HepG2 (cell line): ENCODE measurements at places on chromosomes 12 and 14.

DNA sequence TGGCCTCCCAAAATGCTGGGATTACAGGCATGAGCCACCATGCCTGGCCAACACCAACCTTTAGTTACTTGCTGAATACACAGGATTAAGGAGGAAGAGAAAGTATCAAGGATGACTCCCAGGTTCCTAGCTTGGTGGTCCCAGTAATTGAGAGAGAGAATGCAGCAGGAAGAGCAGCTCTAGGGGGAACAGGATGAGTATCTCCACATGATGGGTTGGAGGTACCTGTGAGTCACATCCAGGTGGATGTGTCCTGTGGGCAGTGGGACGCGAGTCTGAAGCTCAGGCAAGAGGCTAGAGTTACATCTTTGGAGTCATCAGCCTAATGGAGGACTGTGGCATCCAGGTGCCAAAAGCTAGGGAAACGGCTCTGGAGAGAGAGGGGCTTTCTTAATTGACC, 47.1 kb downstream of the MDM2 start:
- no peak for DNase-seq
- peaks cover 15% of the 10 kb centered on the region for H3K4me1 ChIP-seq
- H3K4me3 ChIP-seq, result no peak overlapping the region
- H3K27me3 ChIP-seq, result no peaks in the 10 kb centered on the region
- no peak overlapping the region for H3K27ac ChIP-seq

DNA sequence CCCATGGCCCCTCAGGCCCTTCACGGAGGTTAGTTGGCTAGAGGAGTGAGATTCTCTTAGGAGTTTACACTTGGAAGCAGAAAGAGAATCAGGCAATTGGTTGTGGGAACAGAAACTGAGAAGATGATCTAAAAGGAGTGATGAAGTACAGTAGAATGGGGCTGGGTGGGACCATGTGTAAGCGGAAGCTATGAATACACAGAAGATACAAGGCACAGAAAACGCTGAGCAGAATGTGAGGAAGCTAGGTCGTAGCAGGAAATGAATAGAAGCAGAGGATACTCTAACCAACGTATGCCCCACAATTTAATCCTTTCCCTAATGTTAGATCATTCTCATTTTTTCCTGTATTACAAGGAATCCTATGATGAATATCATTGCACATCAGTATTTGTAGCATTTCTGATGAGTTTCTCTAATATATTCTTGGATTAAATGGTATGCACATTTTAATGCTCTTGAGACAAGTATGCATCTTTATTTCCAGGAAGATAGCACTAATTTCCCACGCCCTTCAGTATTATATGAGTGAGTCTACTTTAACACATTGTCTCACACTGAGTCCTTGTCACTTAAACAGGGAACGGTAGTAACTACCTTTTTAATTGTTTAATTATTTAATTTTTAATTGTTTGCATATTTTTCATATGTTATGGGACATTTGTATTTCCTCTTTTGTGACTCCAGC, 273.2 kb downstream of the APAF1 start:
- peaks cover 1% of the 10 kb centered on the region; the same call in 1 of the 2 replicates for H3K27me3 ChIP-seq
- H3K27ac ChIP-seq, result no peak overlapping the region
- DNase-seq, result no peak

DNA sequence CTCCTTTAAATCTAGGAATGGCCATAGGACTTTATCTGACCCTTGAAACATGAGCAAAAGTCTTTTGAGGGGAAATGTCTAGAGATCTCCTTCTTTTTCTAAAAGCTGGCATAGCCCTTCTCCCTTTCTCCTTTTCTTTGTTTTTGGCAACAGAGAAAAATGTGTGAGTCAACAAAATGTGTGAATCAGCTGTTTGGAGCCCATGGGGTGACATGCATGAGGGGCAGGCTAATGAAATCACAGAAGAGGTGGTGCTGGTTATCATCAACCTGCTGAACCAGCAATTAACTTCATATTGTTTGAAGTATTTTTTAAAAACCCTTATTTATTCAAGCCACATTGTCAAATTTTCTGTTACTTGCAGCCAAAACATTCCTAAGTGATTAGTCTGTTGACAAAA, 132.3 kb downstream of the CCDC59 start:
- no peaks in the 10 kb centered on the region for H3K4me1 ChIP-seq
- H3K36me3 ChIP-seq, result no peaks in the 10 kb centered on the region
- no peak for DNase-seq
- H3K4me3 ChIP-seq, result no peak overlapping the region

DNA sequence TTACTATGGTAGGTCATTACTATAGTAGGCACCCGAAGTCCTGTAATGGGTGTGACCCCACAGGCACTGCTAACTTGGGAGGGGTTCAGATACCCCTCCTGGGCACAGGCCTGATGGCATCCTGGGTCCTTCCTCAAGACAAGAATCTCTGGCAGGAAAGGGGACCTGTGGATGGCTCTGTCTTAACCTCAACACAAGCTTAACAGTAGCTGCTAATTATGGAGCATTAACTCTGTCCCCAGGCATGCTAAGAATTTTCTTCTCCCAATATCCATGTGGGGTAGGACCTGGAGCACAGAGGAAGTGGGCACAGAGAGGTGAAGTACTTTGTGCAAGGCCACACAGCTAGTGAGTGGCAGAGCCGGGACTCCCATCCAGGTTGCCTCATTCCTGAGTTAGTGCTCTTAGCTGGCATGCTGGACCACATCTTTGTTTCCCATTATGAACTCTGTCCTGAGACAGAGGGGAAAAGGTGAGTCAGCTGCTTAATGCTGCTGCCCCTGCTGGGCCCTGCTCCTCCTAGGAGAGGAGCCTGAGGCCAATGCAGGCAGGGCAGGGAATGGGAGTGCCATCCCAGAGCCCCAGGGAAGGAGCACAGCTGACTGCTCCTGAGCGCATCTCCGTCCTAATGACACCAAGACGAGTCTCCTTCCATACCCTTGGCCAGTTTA, 32.1 kb downstream of the GALNT16 start:
- H3K4me3 ChIP-seq, result no peak overlapping the region
- H3K4me1 ChIP-seq, result peaks cover 20% of the 10 kb centered on the region
- DNase-seq, result no peak
- H3K36me3 ChIP-seq, result no peaks in the 10 kb centered on the region
- H3K27me3 ChIP-seq, result 0 out of 2 replicates have a peak, but pooled peaks cover 2% of the 10 kb centered on the region
- H3K27ac ChIP-seq, result no peak overlapping the region

- DNase-seq, result no peak
- no peaks in the 10 kb centered on the region for H3K27me3 ChIP-seq
- H3K4me1 ChIP-seq, result no peaks in the 10 kb centered on the region
- no peak overlapping the region for H3K27ac ChIP-seq
- H3K4me3 ChIP-seq, result no peak overlapping the region
Measured at GRCh38 chr14:33551963-33552362, 398.9 kb downstream of the EGLN3 start.

DNA sequence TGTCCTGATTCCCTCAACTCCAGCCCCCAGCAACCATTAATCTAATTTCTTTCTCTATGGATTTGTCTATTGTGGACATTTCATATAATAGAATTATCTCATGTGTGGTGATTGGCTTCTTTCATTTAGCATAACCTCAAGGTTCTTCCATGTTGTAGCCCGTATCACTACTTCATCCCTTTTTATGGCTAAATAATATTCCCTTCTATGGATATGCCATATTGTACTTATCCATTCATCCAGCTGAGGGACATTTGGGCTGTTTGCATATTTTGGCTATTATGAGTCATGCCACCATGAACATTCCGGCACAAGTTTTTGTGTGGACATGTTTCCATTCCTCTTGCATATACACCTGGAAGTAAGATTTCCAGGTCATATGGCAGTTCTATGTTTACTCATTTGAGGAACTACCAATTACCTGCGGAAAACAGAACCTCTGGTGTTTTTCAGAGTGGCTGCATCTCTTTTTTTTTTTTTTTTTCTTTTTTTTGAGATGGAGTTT, 108.7 kb upstream of the MAP1LC3B2 start:
- no peak for DNase-seq
- no peak overlapping the region for H3K27ac ChIP-seq
- H3K4me3 ChIP-seq, result no peak overlapping the region
- peaks cover 10% of the 10 kb centered on the region; the same call in 1 of the 2 replicates for H3K4me1 ChIP-seq
- no peaks in the 10 kb centered on the region for H3K36me3 ChIP-seq

DNA sequence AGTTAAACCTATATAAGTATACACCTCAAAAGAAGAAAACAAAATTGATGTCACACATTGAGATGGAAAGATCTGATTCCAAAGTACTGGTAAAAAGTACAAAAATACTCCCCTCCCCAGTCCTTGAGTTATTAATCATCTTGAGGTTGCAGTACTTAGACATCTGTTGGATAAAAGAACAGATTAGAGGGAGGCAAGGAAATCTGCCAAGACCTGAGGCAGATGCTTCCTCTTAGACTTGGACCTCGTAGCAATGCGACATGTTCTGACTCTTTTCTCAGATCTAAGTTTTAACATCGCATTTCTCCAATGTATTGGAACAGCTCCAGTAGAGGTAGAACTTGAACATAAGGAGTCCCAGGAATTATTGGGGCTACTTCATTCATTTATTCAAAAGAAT, 187.9 kb upstream of the GRIN2B start:
- H3K27ac ChIP-seq, result no peak overlapping the region
- no peak for DNase-seq
- no peaks in the 10 kb centered on the region for H3K4me1 ChIP-seq

DNA sequence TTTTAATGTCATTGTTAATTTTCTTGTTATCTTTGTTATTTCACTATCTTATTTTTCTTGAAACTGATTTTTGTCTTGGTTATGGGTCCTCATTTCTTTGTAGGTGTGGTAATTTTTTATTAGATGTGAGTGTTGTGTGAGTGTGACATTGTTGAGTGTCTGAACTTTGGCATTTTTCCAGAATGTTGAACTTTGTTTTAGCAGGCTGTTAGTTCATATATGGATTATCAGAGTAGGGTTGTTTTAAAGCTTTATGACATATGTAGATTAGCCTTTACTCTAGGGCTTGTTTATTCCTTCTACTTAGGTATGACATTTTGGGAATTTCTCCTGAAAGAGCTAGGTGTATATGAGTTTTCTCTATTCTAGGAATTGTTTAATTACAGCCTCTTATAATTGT, 103.9 kb downstream of the ARID2 start:
- H3K36me3 ChIP-seq, result peaks cover 6% of the 10 kb centered on the region
- peak; percentile 12 for DNase-seq
- H3K27me3 ChIP-seq, result no peaks in the 10 kb centered on the region
- H3K4me3 ChIP-seq, result no peak overlapping the region

DNA sequence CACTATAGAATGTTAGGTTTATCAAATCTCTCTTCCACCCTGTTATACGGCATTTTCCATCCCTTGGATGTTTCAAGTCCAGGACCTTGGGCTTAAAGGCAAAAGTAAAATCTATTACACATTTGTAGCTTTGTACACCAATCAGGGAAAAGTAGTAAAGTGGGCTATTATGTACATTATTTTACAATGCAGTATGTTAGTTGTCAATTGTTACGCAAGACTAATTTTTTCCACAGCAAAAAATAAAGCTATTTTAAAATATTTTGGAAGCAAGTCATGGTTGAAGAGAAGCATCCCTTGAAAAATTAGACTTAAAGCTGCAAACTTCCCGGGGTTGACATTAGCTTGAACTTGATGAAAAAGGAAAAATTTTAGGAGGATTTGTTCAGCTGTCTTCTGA, 476.2 kb downstream of the DIO2 start:
- H3K27ac ChIP-seq, result no peak overlapping the region
- no peaks in the 10 kb centered on the region for H3K36me3 ChIP-seq
- H3K4me1 ChIP-seq, result no peaks in the 10 kb centered on the region

- H3K4me1 ChIP-seq, result 0 out of 2 replicates have a peak, but pooled peaks cover 5% of the 10 kb centered on the region
- no peak overlapping the region for H3K4me3 ChIP-seq
- H3K36me3 ChIP-seq, result no peaks in the 10 kb centered on the region
- H3K27me3 ChIP-seq, result no peaks in the 10 kb centered on the region
- H3K27ac ChIP-seq, result no peak overlapping the region
Measured at GRCh38 chr14:56648508-56649301, 69.1 kb downstream of the TMEM260 start.

GRCh38 chr12:23831739-23832138, 117.7 kb downstream of the SOX5 start:
- no peaks in the 10 kb centered on the region for H3K27me3 ChIP-seq
- no peak for DNase-seq
- peaks cover 26% of the 10 kb centered on the region for H3K4me1 ChIP-seq
- H3K4me3 ChIP-seq, result no peak overlapping the region
- peaks cover 36% of the 10 kb centered on the region; the same call in 2 of the 3 replicates for H3K36me3 ChIP-seq

DNA sequence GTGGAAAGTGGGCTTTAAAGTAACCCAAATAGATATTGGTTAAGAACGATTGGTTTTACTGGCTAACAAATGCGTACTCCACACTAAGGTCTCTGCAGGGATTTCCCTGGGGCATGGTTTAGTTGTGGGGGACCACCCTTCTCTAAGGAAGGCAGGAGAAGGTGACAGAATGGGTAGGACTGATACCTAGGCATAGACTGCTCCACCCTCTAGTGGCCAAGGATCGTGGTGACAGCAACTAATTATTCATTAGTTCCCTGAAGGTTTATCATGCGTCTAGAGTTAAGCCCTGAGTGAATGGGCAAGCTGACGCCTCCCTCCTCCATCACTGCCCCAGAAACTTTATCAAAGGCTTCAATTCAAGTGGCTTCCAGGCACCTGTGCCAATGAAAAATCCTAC, 9.1 kb downstream of the FAM181A start:
- H3K27ac ChIP-seq, result no peak overlapping the region
- DNase-seq, result no peak
- H3K36me3 ChIP-seq, result no peaks in the 10 kb centered on the region

DNA sequence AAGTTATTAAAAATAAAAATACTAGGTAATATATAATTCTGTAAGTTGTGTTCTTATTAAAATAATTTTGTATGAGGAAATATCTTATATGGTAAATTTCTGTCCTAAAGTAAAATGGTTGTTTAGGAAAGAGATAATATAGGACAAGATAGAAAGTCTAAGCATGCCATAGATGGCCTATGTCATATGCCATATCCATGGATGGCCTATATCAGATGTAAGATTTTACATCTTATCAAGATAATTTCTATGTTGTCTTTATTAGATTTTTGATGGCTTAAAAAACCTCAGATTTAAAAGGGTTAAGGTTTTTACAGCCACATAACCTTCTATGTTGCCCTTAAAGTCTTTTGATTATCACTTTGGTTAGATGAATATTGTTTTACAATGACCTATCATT, 52.6 kb downstream of the CATSPERB start:
- H3K27ac ChIP-seq, result no peak overlapping the region
- H3K4me3 ChIP-seq, result no peak overlapping the region
- no peaks in the 10 kb centered on the region for H3K36me3 ChIP-seq
- no peaks in the 10 kb centered on the region for H3K4me1 ChIP-seq
- no peaks in the 10 kb centered on the region; the same call in 1 of the 2 replicates for H3K27me3 ChIP-seq
- DNase-seq, result no peak

DNA sequence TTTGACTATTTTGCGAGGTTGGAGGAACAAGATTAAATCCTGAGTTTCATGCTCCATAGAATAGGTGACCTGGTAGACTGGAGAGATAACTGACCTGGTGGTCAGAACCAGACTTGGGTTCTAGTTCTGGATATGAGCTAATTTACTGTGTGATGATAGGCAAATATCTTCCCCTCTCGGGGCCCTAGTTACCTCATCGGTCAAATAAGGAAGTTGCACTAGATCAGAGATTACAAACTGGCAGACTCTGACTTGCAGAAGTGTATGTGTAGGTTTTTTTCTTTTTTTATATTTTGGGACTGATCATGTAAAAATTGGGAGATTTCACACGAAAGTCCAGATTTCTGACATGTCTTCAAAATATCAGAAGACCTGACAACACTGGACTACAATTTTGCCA, 37.0 kb downstream of the RPH3A start:
- DNase-seq, result no peak
- no peaks in the 10 kb centered on the region for H3K36me3 ChIP-seq
- H3K4me1 ChIP-seq, result 0 out of 2 replicates have a peak, but pooled peaks cover 8% of the 10 kb centered on the region
- H3K27me3 ChIP-seq, result no peaks in the 10 kb centered on the region; the same call in 2 of the 3 replicates
- H3K4me3 ChIP-seq, result no peak overlapping the region

GRCh38 chr14:24699052-24699451, 65.1 kb upstream of the GZMB start:
- no peaks in the 10 kb centered on the region for H3K4me1 ChIP-seq
- no peak overlapping the region for H3K4me3 ChIP-seq
- H3K27me3 ChIP-seq, result peaks cover 6% of the 10 kb centered on the region; the same call in 2 of the 3 replicates
- DNase-seq, result no peak
- no peak overlapping the region for H3K27ac ChIP-seq
